ENCODE measurements at places on chromosomes 11 and 22.

DNA sequence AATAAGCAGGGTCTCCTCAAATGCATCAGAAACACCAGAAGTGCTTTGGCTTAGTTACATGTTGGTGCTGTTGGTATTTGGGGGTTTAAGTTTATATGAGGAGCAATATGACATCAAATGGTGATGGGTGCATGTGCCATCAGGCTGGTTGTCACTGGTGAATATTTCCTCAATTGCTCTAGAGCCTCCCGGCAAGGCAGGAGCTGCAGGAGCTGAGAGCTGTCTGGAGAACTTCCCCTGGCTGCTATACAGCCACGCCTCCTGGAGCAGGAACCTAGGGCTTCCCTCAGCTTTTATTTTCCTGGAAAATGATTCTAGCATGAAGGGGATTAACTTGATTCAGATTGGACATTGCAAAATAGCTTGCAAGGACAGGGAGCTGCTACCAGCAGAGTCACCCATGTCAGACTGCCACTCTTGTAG is 15.8 kb downstream of the IGLL5 start:
- no peak overlapping the region for H3K27ac ChIP-seq
- H3K36me3 ChIP-seq, result no peaks in the 10 kb centered on the region
- H3K27me3 ChIP-seq, result no peaks in the 10 kb centered on the region
- H3K4me1 ChIP-seq, result no peaks in the 10 kb centered on the region

DNA sequence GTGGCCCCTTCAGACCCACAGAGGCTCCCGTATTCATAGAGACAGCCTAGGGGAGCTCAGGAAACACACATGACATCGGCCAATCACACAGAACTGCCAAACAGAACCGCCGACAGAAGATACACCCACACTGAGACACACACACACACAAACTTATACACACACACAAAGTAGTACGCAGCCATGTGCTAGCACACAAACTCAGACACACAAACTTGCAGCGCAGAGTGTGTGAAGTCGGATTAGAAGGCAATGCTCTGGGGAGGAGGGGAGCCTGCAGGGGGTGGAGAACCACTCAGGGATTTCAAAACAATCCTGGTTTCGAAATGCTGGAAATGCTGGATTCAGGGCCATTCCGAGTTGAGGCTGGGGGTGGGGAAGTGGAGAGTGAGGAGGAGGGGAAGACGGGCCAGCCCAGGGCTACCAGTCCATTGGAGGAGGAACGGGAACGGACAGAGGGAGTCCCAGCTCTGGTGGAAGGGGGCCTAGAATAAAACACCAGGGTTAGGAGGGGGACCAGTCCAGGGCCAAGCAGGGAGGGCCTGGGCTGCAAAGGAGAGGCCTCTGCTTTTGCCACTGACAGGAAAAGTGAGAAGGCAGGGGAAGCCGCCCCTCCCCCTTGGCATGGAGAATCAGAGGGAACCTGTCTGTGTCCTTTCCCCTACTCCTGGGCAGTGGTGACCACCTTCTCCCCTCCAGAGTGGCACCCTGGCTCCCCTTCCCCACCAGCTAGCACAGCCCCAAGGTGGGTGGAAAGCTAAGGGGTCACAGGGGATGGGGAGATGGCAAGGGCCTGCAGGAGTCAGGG is 4.4 kb downstream of the BCL9L start:
- H3K36me3 ChIP-seq, result no peaks in the 10 kb centered on the region
- H3K27me3 ChIP-seq, result no peaks in the 10 kb centered on the region
- H3K4me3 ChIP-seq, result peak overlapping the region; percentile 75
- peak; percentile 93 for DNase-seq

- no peaks in the 10 kb centered on the region for H3K36me3 ChIP-seq
- H3K4me1 ChIP-seq, result peaks cover 7% of the 10 kb centered on the region
- no peak for DNase-seq
- no peaks in the 10 kb centered on the region for H3K27me3 ChIP-seq
- H3K27ac ChIP-seq, result no peak overlapping the region
- H3K4me3 ChIP-seq, result peak overlapping the region; percentile 56
Observed at GRCh38 chr11:110311783-110312579, 15.6 kb upstream of the RDX start.

- no peak overlapping the region for H3K27ac ChIP-seq
- no peaks in the 10 kb centered on the region for H3K36me3 ChIP-seq
- H3K4me3 ChIP-seq, result no peak overlapping the region
- peaks cover 6% of the 10 kb centered on the region for H3K4me1 ChIP-seq
- DNase-seq, result peak; percentile 29
- H3K27me3 ChIP-seq, result no peaks in the 10 kb centered on the region
Observed at GRCh38 chr11:9596926-9597464, 23.5 kb downstream of the WEE1 start.

DNA sequence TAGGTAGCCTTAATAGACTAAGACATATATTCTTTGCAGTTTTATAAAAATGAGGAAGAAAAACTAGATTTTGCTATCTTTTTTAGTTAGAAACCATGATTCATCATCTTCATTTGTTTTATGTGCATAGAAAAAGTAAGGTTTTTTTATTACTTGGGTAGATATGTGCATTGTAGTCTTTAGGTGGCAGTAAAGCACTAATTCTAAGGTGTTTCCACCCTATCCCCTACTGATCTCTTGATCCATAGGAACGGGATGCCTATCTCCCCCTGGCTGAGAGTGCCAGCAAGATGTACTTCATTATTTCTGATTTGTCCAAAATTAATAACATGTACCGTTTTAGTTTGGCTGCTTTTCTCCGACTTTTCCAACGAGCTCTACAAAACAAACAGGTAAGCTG is 148.1 kb downstream of the DYNC2H1 start:
- peak; percentile 44 for DNase-seq
- peaks cover 4% of the 10 kb centered on the region for H3K36me3 ChIP-seq
- H3K4me3 ChIP-seq, result no peak overlapping the region
- H3K27me3 ChIP-seq, result no peaks in the 10 kb centered on the region

Data from endodermal cell (in vitro differentiated cells).